ENCODE measurements at places on chromosomes 1 and 21.

- DNase-seq, result no peak
Measured at GRCh38 chr1:212791261-212791675, 309 bp downstream of the NSL1 start.

DNA sequence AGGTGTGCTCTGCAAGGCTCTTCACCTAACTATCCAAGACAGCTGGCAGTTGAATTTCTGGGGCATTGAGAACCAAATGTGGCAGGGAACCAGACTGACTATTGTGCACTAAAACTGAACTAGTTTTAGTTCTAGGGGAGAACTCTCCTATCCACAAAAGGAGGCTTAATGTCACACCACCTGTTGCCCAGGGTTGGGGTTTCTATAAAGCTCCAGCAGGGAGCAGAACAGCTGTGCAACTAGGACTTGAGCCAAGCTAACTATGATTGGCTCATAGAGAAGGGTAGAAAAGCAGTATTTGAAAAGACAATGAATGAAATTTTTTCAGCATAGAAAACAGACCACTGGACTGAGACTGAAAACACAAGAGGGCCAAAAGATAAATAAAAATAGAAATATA lies 53.3 kb upstream of the FGGY start:
- DNase-seq, result no peak

DNA sequence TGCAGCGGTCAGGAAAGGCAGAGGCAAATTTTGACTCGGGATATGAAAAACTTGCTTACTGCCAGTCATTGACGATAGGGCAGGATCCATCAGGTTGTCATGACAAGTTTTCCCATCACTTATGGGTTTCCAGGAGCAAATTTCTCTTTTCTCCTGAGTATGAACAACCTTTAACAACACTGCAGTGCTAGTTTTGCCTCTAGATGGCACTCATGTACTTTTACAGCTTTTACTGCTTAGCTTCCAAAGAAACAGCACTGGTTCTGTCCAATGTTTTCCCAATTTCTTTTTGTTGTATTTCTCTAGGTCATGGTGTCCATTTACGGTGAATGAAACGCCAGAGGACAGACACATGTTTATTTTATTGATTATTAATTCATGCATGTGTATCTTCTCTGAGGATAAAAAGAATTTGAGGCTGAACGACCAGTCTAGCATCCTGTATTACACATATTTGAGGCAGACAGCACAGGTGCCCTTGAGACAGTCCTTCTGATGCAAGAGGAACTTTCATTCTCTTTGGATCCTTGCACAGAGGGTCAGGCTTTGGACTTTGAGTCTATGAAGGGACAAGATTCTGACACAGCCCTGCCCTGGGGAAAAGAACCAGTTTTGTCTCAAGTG lies 112.3 kb upstream of the TRABD2B start:
- no peak for DNase-seq

DNA sequence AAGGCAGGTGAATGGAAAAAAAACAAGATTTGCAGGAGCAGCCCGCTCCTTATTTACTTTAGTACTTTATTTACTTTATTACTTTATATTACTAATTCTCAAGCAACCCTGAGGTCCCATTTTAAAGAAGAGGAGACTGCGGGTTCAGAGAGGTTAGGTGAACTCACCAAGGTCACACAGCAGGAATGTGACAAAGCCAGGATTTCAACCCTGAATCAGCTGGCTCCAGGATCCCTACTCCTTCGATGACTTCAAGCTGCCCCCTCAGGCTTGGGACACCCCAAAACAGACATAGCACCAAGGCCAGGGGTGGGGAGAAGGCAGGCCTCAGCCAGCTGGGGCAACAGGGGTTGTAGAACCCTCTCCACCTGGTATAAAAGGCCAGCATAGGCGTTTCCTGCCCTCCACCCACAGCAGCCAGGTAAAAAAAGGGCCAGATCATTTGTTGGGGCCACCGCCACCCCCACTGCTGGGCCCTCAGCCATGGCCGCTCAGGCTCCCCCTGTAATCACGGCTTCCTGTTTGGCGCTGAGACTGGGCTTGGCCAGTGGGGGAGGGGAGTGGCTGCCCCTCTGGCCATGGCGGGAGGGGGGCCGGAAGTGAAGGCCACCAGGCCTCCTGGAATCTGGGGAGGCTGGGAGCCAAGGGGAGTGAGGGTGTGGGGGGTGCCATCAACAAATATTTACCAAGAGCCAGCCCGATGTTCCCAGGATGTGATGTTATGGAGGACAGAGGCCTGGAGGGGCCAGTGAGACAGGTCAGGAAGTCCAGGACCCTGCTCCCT lies 6.6 kb downstream of the SDC3 start:
- no peak for DNase-seq

- no peak for DNase-seq
Measured at GRCh38 chr1:119655154-119655553, 7.1 kb upstream of the ZNF697 start.

DNA sequence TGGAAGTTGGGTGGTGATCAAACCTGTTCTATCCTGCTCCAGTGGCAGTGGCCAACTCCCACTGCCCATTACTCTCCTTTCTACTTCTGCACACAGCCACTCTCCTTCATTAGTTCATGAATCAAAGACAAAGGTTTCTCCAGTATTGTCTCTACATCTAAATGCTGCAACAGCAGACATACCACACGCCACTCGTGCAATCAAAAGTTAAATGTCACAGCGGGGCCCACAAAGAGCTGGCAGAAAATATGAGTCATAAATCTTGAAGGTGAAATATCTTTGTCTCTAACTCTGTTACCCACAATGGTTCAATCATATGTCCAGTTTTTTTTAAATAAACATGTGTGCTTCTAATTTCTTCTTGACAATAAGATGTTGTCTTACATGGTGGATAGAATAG lies 13.3 kb downstream of the APCS start:
- no peak for DNase-seq

DNA sequence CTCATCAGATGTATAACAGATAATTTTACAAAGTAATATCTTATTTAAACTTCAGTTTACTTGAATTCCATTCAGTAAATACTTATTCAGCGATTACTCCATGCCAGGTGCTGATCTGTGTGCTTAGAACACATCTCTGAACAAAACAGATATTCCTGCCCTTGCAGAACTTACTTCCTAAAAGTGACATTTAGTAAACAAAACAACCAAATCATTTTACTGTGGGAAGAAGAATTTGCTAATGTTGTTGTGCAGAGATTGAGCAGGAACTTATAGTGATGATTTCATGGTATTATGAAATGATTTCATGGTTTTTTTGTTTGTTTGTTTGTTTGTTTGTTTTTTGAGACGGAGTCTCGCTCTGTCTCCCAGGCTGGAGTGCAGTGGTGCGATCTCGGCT lies 39.3 kb upstream of the WLS start:
- no peak for DNase-seq

GRCh38 chr1:27220096-27220495 lies 14.3 kb upstream of the WDTC1 start:
- no peak for DNase-seq

DNA sequence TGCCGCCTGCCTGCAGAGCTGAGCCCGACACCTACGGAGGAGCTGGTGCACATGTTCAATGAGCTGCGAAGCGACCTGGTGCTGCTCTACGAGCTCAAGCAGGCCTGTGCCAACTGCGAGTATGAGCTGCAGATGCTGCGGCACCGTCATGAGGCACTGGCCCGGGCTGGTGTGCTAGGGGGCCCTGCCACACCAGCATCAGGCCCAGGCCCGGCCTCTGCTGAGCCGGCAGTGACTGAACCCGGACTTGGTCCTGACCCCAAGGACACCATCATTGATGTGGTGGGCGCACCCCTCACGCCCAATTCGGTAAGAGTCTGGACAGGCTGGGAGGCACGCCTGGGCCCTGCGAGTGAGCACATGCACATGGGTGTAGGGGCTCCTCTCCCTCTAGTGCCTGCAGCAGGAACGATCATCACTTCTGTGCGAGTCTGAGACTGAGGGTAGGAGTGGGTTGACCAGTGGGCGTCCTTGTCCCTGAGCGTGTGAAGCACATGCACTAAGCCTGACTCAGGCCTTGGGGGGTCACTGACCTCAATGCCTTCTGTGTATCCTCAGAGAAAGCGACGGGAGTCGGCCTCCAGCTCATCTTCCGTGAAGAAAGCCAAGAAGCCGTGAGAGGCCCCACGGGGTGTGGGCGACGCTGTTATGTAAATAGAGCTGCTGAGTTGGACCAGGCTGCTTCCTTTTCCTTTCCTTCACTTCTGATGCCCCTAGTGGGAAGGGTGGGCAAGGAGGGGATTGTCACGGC lies 6.9 kb downstream of the DMAP1 start:
- no peak for DNase-seq

DNA sequence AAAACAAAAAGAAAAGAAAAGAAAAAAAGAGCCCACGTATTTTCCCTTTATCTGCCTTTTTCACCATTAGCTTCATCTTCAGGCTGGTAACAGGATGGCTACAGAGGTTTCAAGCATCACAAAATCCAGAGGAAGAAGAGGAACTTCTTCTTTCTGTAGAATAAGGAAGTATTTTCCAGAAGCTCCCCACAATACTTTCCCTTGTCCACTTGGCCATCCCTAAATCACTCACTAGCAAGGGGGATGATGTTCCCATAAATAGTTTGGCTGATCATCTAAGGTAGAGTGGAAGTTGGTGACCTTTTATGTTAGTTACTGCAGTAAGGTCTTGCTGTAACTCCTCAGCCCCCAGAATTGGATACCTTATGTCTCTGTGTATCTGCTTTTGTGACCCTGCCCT lies 45.1 kb upstream of the RNF11 start:
- DNase-seq, result no peak

- DNase-seq, result no peak
Measured at GRCh38 chr1:22778862-22779520, 68.4 kb downstream of the EPHB2 start.
